Fibroblast of pulmonary artery (primary cell): ENCODE measurements at places on chromosomes 4 and X.

- DNase-seq = no peak
These were observed 2.0 kb downstream of the DHX15 start for GRCh38 chr4:24582235-24582832.

DNA sequence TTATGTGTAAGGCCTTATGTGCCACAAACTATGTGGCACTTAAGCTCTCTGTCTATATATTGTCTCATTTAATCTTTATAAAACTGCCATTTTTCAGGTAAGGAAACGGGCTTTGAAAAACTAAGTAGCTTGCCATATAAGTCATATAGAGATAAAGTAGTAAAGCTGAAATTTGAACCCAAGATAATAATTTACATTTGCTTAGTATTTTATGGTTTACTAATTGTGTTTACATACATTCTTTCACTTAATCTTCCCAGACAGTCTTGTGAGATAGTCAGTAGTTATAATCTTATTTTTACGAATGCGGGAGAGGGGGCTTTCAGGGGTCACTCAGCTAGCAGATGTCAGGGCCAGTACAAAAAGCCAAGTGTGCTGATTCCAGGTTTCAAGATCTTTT lies 13.9 kb upstream of the CCNG2 start:
- no peak for DNase-seq

DNA sequence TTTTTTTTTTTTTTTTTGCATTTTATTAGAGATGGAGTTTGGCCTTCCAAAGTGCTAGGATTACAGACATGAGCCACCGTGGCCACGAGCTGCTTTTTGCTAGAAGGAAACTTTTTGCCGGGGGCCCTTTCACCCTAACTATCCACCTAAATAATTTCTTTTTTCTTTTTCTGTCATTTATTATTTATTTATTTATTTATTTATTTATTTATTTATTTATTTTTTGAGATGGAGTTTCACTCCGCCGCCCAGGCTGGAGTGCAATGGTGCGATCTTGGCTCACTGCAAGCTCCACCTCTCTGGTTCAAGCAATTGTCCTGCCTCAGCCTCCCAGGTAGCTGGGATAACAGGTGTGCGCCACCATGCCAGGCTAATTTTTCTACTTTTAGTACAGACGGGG lies 303.9 kb downstream of the ASMT start:
- DNase-seq = no peak

- no peak for DNase-seq
These were observed 73.1 kb downstream of the FBXO8 start for GRCh38 chr4:174210354-174210753.

GRCh38 chrX:14819769-14820168 lies 53.1 kb downstream of the FANCB start:
- DNase-seq = no peak

- DNase-seq = peak; percentile 33
These were observed 19.7 kb upstream of the ACSL1 start for GRCh38 chr4:184845367-184846021.

DNA sequence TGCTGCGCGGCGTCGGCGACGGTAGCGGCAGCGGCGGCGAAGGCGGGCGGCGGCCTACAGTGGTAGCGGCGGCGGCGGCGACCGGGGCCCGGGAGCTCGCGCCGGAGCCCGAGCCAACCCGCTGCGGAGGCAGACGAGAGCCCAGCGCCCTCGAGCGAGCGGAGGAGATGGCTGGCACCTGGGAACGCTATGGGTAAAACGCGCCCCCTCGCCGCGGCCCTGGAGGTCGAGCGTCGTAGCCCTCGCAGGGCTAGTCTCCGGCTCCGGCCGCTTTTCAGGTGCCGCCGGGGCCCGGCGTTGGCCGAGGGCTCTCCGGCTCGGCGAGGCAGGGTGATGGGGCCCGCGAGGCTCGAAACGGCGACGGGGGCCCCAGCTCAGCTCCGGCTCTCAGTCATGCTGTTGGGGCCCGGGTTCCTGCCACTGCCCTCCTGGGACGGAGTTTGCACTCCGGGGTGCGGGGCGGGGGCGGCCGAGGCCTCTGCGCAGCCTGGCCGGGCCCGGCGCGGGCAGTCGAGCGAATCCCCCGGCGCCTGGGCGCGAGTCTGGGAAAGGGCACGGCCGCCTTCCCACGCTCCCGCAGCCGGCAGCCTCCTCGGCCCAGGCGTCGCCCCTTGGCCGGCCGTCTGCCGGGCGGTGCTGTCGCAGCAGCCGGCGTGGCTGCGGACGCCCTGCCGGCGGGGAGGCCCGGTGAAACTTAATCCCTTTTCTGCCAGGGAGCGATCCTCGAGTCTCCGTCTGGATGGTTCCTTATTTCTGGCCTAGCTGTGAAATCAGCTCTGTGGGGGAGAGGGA lies 768 bp downstream of the MID2 start:
- peak; percentile 66 for DNase-seq

GRCh38 chr4:2757426-2757825 lies 1.3 kb upstream of the TNIP2 start:
- DNase-seq = no peak

GRCh38 chrX:109268340-109268739 lies 213.5 kb downstream of the GUCY2F start:
- DNase-seq = no peak

GRCh38 chr4:144750348-144750747 lies 104.4 kb downstream of the HHIP start:
- no peak for DNase-seq

- DNase-seq = no peak
These were observed 19.6 kb downstream of the CD40LG start for GRCh38 chrX:136667446-136668168.

GRCh38 chr4:10047967-10048366 lies 26.7 kb upstream of the SLC2A9 start:
- no peak for DNase-seq

DNA sequence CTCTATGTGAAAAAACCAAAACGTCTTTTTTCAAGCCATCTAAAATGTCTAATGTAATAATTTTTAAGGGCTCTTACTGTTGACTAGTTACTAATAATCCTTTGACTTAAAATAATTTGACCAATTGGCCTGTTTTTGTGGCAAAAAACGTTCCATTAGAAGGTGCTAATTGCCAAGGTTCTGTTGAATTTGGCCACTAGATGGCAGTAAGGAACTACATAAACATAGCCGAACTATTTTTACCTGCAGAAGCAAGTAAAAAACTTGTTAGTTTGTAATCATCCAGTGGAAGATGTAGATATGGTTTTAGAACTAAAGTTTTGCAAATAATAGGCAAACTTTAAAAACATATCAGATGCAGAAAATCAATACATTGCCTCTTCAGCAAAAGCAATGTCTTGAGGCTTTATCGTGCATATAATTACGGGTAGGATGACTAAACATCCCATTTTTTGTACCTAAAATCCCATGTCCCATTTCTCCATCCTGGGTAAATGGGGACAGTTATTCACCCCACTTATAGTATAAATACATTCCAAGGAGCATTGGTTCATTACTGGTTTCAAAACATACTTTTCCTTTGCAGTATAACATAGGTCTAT lies 57.6 kb downstream of the PROM1 start:
- peak; percentile 77 for DNase-seq

GRCh38 chrX:5823903-5824302 lies 404.8 kb downstream of the NLGN4X start:
- DNase-seq = no peak

DNA sequence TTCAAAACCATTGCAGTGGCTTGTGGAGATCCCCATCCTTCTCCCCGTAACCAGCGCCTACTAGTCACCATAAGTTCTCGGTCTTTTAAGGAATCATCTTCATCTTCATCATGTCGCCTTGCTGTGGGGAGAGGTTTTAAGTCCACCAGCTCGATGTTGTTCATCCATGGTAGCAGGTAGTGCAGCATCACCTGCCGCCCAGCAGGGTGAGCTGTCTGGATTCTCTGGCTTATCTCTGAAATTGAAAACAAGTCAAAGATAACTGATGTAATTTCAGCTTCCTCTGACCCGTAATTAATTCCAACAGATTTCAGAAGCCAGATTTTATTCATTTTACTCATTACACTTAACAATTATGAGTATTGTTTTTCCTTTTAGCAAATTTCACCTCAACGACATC lies 67.4 kb downstream of the ZAR1 start:
- DNase-seq = peak; percentile 13

- no peak for DNase-seq
These were observed 13.5 kb downstream of the MSANTD1 start for GRCh38 chr4:3262208-3263052.

DNA sequence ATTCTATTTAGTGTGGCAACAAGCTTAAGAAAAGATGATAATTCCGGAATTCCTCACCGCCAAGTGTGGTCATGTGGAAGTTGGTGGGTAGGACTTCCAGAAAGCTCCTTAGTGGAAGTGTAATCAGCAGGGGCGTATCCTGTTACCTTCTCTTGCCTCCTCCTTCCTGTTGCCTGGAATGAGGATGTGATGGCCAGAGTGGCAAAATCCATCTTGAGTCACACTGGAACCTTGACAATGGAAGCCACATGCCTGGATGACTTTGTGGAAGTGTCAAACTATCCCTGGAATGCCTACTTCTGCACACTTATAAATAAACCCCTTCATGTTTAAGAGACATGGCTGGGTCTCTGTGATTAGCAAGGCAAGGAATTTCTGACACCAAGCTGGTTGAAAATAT lies 191.0 kb downstream of the PRDM5 start:
- DNase-seq = peak; percentile 5

DNA sequence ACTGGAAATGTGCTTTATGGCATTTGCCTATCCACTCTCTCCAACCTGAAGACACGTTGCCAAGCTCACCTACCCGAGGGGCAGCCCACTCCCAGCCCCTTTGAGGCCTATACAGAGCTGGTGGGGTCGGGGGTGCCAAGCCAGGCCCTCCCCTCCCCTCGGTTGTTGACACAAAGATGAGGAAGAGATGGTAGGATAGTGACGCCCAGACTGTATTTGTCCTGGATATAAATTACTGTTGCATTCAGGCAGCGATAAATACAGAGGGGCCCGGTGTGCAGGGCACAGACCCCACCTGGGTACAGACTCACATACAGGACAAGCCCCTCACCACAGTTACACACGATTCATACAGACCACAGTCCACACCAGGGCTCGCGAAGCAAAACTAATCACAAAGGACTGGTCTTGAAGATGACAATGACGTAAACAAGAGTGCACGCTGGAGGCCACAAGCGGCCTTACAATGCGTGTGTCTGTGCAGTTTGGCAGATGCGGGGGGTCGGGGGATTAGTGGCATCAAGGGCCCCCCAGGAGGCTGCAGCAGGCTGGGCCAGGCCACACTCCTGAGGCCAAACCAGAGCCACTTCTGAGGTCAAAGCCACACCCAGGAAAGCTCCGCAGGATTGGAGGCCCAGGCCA lies 14.6 kb downstream of the DGKQ start:
- no peak for DNase-seq
